Activated CD8-positive, alpha-beta T cell treated with anti-CD3 and anti-CD28 coated beads, Interleukin-2, amount 10 ng/mL, durations not matched to agents 7 days and 5 days (primary cell): ENCODE measurements at places on chromosomes 6 and 20.

DNA sequence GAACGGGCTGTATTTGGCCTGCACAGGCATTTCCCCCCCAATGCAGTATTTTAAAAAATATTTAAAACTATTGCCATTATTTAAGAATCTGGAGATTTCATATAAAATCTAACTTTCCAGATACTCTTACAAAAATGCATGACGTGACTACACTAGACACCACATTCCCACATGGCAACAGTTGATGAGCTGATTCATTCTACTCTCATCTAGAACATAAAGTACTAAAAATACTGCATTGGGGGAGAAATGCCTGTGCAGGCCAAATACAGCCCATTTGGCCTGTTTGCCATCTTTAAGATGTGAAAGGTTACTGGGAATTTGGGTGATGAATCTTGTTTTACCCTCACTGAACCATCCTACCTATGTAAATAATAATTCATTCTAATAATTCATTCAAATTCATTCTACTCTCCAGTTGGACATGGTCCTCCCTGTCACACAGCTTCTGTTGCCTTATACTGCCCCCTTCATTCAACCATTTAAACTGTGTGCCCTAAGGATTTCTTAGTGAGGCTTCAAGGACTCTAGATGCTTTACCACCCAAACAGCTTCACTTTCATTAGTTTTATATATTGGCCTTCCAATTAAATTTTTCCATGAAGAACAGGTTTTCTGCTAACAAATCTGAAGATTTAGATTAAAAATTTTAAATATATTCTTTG is 6.9 kb upstream of the ZSCAN16 start:
- no peak for DNase-seq

DNA sequence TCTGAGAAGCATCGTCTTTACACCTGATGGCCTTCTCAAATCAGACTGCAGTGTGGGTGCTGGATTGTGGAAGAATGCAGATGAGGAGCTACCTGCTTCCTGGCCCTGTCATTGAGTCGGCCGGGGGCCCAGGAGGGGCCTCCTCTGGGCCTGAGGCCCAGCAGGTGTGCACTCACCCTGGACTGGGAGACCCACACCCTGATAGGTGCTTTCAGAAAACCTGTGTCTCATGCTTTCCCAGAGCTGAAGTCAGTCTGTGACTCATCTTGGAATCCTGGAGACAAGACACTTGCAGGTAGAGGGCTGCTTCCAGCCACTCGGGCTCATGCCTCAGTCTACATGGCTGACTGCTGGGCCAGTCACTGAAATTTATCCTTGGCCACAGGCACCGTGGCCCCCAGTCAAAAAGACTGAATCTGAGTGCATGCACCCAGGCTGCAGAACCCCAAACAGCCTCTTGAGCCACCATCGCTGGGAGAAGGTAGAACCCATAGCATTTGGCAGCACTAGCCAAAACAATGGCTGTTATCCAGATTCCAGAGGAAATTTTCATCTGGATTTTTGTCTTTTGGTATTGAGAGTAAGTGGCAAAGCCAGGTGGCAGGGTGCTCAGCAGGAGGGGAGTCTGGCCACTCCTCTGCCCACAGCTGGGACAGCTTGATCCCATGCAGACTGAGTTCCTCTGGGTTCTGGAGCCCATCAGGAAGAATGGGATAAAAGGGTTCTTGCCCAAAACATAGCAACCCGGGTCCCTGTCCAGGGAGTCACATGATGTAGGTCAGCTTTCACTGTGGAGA is 182.0 kb upstream of the CST7 start:
- DNase-seq = no peak

GRCh38 chr6:126361832-126362440 is 22.0 kb downstream of the CENPW start:
- DNase-seq = no peak

DNA sequence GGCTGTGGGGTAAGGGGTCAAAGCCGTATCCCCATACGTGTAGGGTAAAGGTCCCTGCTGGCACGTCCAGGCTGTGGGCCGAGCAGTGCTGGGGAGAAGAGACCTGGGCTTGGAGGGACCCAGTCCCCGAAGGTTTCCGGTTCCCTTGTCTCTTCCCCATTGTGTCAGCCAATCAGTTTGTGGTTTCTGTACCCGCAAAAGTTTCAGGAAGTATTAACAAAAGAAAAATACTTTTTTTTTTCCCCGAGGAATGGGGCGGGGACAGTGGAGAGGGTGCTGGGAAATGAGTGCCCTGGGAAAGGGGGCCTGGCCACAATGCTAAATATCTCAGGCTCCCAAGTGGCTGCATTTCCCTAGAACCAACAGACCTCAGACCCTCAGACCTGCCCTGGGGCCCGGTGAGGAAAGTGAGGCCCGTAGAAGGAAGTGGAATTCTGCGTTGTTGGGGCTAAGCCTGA is 15.2 kb upstream of the AMD1 start:
- DNase-seq = no peak

GRCh38 chr20:36548006-36548315 is 6.6 kb downstream of the MYL9 start:
- DNase-seq = no peak

DNA sequence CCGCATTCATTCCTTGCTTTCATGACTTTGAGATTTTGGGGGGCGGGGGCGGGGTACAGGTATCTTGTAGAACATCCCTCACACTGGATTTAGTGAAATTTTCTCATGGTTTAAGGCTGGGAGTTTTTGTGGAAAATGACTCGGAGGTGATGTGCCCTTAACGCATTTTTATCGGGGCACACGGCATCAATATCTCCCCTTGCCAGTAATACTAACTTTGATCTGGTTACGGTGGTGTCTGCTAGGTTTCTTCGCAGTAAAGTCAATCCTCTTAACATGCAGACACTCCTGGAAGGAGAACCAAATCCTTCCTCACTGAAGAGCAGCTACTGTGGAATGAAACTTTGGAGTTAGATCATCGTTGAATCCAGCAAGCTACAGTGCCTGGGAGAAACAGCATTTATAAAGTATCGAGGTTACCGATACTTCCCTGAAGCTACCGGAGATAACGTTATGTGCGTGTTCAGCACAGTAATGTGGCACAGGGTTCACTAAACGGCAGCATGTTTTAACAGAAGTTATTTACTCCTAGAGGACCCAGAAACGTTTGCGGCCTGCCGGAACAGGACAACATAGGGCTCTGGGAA is 1.2 kb upstream of the DYNLRB1 start:
- no peak for DNase-seq

DNA sequence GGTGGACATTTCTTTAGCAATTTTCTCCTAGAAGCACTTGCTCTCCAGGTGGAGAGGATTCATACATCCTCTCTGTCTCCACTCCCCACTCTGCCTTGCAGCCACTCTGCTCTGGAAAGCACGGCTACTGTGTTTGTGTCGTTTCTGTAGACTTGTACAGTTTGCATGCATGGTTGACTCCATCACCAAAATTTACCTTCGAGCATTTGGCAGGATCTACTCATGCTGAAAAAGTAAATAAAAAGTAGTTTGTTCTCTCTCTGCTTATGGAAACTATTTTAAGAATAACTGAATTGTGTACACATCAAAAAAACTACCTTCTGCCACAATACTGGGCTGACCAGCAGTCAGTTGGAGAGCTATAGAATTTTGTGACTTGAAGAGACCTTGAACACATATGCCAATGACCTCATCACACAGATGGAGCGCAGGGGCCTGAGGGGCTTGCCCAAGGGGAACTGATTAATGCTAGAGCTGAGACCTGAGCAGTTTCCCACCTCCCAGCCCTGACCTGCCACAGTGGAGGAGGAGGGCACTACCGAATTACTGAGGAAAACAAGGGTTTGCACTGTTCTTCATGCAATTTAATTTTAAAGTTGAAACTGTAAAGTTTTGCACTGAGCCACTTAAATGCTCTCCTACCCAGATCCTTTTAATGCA is 33.7 kb upstream of the FOXQ1 start:
- no peak for DNase-seq

- peak; percentile 93 for DNase-seq
These were observed 36.4 kb downstream of the HFE start for GRCh38 chr6:26123675-26123946.

GRCh38 chr20:44460795-44461141 is 14.9 kb upstream of the TTPAL start:
- DNase-seq = no peak

- DNase-seq = no peak
These were observed 318.0 kb downstream of the BMP2 start for GRCh38 chr20:7085467-7085866.

DNA sequence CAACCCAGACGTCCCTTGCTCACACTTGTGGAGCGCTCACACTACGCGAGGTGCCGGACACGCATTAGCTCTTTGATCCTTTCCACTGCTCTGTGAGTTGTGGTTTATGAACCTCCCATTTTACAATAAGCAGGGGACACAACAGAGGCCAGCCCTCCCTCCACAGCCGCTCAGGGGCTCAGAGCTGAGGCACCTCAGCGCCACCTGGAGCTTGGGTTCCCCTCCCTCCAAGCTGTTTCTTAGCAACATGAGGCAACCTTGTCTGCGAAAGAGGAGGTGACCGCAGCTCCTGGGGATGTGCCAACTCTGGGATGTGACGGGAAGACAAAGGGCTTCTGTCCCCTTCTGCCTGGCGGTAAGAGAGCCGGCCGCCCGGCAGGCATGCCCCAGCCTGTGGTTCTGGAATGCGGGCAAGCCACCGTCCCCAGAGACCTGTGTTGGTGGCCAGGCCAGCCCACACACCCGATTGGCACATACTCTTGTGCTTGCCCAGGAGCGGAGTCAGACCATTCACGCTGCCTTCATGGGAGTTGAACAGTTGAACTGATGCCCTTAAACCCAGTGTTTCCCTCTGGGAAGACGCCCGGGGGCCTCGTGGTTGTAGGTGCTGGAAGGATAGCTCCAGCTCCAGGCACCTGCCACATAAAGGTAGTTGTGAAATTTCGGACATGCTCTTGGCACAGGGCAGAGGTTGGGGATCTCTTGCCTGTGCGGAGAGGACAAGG is 44.5 kb downstream of the RBM38 start:
- DNase-seq = peak; percentile 53

GRCh38 chr20:5674176-5674660 is 76.0 kb upstream of the SHLD1 start:
- DNase-seq = no peak

DNA sequence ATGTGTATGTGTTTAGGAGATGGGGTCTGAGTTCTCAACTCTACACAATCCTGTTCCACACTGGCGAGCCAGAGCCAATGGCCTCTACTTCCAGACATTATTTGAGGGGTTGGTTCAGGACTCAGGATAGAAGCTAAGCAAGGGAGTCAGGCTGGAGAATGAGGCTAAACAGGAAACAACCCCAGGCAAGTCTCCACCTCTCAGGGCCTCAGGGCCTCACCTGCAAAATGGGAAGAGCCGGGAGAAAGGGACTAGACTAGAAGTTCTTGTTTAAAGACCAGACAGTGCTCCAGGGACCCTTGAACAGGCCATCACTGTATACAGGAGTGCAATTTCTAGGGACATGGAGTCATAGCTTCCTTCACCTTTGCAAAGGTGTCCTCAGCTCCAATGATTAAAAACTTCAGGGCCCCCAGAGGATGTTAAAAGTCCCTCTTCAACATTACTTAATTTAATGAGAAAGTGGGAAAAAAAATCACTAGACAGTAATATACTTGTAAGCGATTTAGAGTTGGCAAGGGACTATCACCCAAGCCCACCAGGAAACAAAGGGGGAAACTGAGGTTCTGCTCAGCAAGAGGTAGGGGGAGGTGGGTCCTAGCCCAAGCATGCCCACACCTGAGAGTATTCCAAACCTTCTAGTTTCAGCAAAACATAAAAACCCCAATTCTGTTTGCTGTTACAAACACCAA is 41.7 kb downstream of the ZMYND8 start:
- DNase-seq = no peak

DNA sequence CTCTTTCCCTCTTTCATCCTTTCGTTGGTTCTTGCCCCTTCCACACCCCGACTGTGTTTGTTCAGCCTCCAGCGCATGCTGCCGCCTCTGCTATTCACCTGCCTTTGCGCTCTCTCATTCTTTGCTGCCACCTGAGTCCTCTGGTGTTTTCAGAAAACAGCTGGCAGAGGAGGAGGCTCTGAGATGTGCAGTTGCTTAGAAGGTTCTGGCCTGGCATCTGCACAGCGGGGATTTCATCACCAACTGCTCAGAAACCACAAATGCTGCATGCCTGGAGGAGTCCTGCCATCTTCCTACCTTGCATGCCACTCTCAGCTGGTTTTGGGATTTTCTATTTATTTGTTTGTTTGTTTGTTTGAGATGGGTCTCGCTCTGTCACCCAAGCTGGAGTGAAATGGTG is 39.2 kb upstream of the CLDN20 start:
- DNase-seq = no peak

DNA sequence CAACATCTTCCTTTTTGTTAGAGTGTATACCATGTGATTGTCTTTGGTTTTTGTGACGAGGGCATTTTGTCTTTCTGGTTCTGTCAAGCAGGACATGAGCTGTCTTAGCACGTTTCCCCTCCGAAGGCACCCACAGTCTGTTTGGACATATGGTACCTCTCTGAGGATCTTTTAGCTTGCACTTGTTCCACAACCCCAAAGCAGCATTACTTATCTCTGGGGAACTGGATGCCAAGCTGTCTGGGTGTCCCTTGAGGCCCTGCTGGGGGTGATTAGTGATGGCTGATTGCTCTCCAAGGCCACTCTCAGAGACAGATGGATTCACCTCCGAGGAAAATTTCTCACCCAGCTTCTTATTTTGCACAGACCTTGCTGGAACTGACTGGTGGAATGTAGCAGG is 445.0 kb upstream of the CHD6 start:
- no peak for DNase-seq

- no peak for DNase-seq
These were observed 145.1 kb downstream of the CD24 start for GRCh38 chr6:106829451-106829850.

- no peak for DNase-seq
These were observed 77.8 kb downstream of the SYCP2L start for GRCh38 chr6:10964684-10965083.

GRCh38 chr6:41302638-41303037 is 16.2 kb upstream of the TREM1 start:
- DNase-seq = no peak

DNA sequence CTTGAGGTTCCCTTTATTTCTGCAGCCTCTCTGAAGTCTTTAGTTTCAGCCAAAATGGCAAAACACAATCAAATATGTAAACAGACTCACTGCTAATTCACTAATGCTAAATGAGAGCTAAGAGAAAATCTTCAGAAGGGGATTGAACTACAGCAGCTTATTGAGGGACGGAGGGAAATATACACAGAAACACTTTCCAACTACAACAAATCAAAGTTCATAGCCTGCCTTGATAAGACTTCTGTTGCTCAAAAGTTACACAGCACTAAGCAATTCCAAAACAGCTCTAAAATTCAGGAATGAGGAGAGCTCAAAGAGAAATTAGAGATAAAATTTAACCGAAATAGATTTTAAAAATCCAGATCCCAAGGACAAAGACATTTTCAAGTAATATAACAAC is 1.7 kb downstream of the TCP11 start:
- no peak for DNase-seq

- DNase-seq = no peak
These were observed 123.4 kb upstream of the ECI2 start for GRCh38 chr6:4258733-4259132.

GRCh38 chr6:16901782-16902181 is 140.5 kb upstream of the ATXN1 start:
- DNase-seq = no peak

DNA sequence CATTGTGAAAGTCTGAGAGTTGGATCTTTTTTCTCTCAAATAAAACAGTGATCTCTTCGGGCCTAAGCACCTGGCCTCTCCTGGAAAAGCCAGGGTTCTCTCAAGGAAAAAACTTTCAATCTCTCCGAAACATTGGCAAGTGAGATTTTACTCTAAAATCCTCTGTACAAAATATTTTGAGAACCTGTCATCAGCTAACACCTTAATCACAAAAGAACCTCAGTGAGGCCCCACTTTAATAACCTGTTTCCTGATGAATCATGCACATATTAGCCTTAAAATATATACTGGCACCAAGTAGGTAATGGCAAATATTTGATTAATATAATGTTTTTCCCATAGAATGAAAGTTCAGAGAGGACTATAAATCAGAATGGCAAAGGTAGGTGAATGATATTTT is 177.9 kb downstream of the FRK start:
- DNase-seq = no peak
